T1000 (cell line): ENCODE measurements at places on chromosomes 4 and X.

- DNase-seq = no peak
These were observed 2209.1 kb downstream of the ARAP2 start for GRCh38 chr4:34035225-34035624.

- no peak for DNase-seq
These were observed 24.7 kb upstream of the FRAS1 start for GRCh38 chr4:78032446-78032845.

DNA sequence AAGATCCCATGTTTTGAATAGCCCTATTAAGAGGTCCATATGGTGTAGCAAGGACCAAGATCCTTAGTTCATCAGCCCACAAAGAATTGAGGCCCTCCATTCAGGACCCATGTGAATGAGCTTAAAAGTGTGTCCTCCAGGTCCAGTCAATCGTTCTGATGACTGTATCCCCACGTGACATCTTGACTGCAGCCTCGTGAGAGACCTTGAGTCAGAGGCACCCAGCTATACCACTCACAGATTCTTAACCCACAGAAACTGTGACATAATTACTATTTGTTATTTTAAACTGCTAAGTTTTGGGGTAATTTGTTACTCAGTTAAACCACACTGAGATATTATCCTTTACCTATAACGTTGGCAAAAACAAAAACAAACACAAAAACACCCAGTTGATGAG, 62.4 kb downstream of the ZNF182 start:
- no peak for DNase-seq

- DNase-seq = no peak
These were observed 69.1 kb downstream of the FAM53A start for GRCh38 chr4:1614854-1615595.

DNA sequence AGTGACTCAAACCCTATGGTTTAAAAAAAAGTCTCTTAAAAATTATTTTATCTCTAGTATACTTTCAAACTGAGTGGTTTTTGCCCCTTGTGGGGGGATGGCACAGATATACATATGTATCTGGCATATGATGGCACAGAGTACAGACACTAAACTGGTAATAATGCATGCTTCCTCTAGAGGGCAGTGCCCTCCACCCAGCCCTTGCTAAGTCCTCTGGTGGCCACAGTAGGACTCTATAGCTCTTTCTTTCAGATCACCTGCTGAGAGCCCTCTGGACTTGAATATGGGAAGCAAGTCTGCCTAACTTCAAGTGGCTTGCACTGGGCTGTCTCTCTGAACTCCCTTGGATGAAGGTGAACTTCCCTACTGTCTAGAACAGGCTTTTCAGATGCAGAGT, 66.3 kb downstream of the TSPAN7 start:
- no peak for DNase-seq

DNA sequence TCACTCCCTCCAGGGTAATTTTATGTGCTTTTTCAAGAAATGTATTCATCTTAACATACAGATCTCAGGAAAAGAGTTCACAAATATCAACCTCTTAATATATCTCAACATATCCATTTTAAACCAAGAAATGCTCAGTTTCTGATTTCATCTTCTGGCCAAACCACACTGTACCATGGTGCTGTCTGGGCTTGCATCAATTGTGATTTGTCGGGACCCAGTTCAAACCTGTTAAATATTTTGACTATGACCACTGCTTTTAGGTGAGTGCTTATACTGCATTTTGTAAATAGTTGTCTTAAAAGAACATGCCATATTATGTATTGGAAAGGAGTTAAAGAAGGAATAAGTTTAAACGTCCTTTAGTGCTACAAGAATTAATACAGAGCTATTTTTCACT, 352.1 kb downstream of the SPOCK3 start:
- no peak for DNase-seq

- DNase-seq = no peak
These were observed 39.2 kb downstream of the SEL1L3 start for GRCh38 chr4:25823632-25824031.

DNA sequence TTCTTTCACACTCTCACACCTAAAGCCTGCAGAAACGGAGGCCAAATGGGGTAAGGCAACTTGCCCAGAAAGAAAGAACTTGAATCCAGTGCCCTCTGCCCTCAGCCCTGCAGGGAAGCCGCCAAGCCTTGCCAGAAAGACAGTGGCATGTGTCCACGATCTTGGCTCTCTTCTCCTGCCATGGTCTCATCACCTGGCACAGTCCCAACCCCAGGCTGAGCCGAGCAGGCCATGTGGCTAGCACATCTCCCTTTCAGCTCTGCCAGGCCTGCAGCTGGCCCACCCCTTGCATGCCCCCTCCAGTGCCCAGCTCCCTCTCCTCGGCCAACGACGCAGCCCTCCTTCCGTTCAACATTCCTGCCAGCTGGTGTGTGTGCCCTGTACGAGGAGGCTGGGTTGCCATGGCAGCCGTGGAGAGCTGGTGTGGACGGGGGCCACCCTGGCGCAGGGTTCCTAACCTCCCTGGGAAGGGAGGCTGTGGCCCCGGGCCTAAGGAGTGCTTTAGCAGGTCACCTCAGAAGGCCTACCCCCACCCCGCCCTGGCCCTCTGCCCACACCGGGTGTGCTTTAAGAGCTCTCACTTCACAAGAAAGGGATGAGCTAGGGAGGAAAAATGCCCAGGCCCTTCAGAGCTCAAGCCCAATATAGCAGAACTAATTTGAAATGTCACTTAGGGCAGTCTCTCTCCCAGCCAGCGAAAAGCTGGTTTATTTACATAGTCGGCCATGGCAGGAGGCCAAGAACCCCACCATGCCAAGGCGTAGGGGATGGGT, 73.0 kb upstream of the PJA1 start:
- no peak for DNase-seq

DNA sequence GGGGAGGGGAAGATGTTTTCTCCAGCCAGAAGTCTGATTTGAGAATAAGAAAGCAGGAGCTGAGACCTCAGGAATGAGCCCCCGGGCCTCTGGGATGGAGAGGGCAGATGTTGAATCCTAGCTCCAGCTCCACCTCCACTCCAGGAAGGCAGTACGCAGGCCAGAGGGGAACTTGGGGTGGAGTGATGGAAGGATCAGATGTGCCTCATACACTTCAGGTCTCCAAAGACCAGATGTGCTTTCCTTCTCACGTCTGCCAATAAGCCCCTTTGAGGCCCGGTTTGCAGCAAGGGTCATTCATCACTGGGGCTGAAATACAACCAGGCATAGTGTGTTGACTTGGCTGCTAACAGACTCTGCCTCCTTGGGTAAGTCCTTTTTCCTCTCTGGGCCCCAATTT, 28.1 kb downstream of the STARD8 start:
- DNase-seq = no peak

- no peak for DNase-seq
These were observed 5.9 kb upstream of the F11 start for GRCh38 chr4:186260117-186260503.

DNA sequence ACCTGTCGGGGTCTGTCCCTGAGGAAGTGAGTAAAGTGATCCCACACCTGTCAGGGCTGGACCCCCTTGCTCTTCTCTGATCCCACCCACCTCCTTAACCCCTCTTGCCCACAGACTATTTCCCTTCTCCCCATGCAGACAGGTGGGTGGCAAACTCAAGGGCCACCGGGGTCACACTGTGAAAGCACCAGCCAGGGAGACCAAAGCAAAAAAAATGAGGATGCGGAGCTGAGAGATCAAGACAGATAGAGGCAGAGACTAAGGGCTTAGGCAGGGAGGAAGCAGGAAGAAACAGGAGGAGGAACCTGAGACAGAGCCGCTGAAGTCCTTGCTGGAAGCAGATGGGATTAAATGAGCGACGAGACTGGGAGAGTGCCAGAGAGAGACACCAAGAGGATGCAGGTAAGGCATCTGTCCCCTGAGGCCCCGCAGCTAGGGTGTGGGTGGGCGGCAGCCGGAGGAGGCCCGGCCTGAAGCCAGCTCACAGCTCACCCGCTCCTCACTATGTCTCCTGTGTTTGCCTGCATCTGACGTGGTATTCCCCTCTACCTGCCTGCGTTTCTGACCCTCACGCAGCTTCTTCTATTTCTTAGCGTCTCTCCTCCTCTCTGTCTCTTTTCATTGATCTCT, 7.2 kb downstream of the TIMM17B start:
- no peak for DNase-seq

DNA sequence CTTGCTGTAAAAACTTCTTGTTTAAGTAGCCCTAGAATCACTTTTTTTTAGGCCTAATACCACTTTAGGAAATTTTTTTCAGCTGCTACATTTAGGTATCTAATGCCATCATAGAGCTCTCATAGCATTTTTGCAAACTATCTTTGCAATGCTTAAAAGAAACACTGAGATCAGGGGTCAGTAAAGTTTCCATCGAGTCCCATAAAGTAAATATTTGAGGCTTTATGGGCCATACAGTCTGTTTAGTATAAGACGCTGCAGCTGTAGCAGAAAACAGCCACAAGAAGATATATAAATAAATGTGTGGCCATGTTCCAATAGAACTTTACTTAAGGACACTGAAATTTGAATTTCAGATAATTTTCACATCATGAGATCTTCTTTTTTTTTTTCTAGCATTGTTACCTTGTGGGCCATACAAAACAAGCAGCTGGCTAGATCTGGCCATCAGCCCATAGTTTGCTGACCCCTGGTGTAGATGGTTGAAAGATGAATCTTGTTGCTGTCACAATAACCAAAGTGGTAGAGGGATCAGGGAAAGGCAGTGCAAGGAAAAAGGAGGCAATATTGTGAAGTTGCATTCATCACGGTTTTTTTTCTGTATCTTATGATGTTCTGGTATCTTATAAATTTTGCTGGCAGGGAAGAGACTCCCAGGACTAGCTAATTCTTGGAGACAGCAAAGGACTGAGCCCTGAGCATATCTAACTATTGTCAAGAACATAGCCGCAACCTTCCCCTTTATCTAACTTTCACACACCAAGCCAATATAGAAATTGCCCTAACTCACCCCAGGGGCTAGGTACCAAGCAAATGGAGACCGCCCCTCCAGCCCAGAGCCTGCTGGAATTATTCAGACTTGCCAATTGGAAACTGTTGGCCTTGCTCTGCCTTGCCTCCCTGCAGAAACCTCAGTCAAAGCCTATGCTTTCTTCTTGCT, 46.6 kb downstream of the RASGEF1B start:
- no peak for DNase-seq

DNA sequence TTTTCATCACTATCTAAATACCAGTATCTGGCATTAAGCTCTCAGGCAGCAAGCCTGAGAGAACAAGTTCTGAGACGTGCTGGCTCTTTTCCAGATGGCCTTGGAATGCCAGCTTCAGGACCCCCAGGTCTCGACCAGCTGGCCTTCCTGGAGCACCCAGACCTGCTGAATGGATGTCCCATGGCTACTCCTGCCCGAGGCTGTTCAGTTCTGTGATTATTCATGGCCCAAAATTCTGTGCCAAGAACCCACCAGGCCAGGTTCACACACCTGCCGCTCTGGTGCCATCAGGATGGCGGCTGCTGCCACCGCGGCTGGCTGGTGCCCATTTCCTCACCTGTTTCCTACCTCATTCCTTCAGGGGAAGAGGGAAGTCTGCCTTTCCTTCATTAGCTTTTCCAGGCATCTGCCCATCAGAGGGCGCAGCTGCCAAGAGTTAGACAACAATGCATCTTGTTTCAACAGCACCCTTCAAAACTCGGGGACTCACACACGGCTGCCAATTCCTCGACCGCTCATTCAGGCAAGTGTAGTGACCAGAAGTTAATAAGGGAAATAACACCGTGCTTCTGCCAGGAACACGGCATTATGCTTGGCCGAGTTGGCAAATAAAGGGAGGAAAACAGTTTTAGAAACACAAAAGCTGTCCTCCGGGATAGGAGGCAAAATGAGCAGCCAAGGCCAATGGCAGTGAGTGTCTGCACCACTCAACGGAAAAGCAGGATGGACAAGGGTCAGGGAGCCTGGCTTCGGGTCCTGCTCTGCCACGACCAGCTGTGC, 173.8 kb downstream of the NSUN7 start:
- no peak for DNase-seq

DNA sequence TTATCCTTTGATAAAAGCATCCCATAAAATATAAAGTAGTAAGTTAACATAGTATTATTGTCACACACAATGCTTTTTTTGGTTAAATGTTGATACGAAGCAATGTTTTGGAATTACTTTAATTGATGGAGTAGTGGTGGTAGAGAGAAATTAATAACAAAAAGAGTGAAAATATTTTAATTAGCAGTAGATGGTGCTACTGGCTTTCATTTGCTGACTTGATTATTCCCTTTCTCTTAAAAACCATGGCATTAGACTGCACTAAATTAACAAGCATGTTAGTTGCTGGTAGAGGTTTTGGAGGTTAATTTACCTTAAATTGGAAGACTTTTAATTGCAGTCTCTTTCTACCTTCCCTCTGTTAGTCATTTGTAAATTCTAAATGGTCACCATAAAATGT, 8.9 kb upstream of the DCK start:
- no peak for DNase-seq

DNA sequence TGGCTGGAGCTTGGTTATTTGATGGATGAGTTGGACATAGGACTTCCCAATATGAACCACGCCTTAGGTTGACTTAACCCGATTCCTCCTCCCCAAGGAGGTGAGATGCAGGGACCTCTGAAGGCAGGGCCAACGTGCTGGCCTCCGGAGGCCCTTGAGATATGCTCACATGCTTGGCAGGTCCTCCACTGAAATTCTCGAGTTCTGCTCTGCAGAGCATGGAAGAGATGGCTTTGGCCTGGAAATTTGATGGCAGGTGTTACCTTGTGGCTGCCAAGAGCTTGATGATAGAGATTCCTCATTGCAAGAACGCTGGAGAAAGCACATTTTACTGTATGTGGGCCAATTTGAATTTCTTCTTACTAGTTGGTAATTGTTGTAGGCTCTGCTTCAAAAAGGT, 117.4 kb upstream of the LIMCH1 start:
- no peak for DNase-seq

DNA sequence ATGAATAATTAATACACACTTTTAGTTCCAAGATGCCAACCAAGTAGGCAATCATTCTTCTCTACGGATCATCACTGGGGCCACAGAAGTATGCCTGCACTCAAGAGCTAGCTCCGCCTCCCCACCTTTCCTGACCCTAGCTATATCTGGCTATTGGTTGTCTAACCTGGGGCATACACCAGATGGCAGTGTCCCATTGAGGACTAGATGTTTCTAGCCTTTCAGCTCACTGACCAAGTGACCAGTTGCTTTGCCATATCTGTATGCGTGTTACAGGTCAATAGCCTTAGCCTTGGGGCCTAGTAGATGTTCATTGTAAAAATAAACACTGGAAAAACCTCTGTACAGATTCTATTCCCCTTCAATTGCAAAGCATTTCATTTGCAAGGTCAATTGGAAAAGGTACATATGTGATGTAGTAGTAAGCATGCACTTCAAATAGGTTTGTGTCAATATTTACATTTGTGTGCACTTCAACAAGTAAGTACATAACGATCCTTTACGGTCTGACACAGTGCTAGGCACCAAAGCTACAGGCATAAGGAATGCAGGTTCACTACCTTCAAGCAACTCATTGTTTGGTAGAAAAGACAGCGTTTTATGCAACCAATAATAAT, 521.7 kb downstream of the PPARGC1A start:
- no peak for DNase-seq

DNA sequence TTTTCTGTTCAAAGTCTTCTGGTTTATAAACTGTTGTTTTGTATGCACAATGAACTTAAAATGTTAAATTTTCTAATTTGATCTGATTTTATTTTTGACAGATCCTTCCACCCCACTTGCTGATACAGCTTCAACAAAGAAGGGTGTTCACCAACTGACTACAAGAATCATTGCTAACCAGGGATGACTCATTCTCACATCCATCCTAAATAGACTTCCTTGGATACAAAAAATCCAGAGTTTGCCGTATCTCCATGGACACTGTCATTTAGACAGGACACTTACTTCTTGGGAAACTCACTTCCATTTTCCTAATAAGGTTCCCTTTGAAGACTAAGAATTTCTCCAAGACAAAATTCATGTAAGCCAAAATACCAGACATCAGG, 111.6 kb upstream of the NWD2 start:
- no peak for DNase-seq
